CD4-positive, alpha-beta T cell treated with Interleukin-4 for 4 hours (primary cell): ENCODE measurements at places on chromosomes 12 and 14.

DNA sequence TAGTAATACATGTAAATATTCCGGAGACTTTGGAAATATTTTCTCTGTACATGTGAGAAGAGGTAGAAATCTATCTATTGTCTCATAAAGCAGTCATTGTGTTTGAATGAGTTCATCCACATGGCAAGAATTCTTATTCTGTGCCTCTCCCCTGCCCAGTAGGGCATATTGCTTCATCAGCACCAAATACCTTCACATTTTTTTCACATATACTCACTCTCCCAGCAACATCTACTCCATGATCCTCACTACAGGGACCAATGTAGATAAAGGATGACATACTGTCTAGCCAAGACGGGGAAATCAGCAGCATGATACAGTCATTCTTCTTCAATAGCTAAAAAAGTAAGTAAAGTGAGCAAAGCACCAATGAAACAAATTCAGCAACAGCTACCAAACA is 1.3 kb upstream of the TAS2R14 start:
- DNase-seq, result no peak

DNA sequence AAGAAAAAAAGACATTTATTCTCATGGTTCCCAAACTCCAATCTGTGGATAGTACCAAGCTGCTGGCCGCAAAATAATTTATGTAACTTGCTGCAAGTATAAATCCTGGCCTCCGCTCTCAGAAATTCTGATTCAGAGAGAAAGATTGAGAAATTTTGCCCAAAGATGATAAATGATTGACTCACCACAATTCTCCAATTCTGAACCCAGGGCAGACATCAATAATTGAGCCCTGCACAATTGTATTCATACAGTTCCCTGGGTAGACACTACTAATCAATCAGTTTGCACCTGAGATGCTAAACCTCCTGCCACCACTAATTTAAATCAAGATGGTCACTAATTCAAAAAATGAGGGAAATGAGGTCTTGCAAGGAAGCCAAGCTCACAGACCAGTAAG is 38.2 kb downstream of the TRPV4 start:
- no peak for DNase-seq

GRCh38 chr14:71070169-71070568 is 162.9 kb downstream of the PCNX1 start:
- no peak for DNase-seq

GRCh38 chr12:22656376-22656775 is 31.4 kb downstream of the ETNK1 start:
- no peak for DNase-seq

DNA sequence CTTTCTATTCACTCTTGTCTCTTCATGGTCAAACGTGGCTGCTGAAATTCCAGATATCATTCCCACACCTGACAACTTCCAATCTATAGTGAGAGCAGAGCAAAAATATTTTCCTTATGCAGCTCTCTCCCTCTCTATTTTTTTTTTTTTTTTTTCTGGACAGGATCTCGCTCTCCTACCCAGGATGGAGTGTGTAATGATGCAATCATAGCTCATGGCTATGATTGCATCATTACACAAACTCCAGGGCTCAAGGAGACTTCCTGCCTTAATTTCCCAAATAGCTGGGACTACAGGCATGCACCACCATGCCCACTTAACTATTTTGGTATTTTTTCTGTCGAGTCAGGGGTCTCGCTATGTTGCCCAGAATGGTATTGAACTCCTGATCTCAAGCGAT is 1398.9 kb downstream of the AACS start:
- no peak for DNase-seq

DNA sequence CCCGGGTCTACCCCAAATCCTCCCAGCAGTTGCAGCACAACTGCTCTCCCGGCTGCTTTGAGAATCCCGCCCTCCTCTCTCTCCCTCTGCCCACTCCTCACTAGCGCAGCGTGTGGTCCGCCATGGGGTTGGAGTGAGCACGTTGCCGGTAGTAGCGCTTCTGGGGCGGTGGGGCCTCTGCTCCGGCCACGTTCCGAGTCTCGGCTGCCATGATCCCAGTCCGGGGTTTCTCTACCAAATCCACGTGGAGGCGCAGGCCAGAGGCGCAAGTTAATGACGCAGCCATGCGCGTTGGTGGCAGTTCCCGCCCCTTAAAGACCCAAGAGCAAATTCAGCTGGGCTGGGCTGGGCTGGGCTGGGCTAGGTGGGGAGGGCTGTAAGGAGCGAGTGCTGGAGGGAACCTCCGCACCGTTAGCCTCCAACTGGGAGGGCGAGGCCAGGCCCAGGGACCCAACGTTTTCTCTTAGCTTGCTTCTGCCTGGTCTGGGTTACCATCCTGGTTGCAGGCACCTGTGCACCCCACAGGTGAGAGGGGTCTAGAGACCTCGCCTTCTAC is at the start of gene METTL1:
Gene METTL1, minus strand, starts transcription at position 233 of the 556 bp plus-strand sequence. Its CDS starts 22 bp downstream, at position 211.
- DNase-seq, result peak; percentile 91

GRCh38 chr12:132182206-132182710 is 38.0 kb downstream of the NOC4L start:
- no peak for DNase-seq

GRCh38 chr14:32697114-32697513 is 241.6 kb upstream of the NPAS3 start:
- no peak for DNase-seq

DNA sequence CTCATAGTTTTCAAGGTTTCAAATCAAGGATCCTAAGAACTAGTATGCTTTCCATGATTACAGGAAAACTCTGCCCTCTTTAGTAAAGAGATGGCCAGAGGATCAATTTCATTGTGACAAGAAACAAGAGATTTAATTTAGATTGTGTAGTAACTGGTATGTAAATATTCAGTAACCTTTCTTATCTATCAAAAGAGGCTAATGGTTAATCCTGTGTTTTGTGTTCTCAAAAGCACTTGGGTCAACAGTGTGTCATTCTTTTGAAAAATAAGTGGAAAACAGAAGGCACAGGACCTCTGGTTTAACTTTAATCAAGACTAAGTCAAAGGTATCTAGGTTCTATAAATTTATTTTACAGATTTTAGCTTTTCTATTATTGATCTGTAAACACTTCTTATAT is 56.6 kb upstream of the ERGIC2 start:
- no peak for DNase-seq

DNA sequence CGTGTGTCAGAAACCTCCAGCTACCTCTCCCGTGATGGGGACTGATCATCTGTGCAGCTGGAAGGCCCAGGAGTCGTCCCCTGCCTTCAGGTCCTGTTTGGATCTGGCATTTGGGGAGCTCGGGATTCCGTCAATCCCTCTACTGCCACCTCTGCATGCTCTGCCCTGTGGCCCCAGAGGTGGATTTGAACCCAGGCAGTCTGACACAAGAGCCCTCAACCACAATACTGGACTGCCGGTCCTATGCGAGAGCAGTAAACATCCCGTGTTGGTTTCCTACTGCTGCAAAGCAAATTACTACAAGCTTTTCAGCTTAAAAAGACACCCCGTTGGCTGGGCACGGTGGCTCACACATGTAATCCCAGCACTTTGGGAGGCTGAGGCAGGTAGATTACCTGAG is 121.9 kb upstream of the FKBP4 start:
- no peak for DNase-seq

GRCh38 chr12:64039281-64039871 is 182.7 kb downstream of the KICS2 start:
- no peak for DNase-seq

- no peak for DNase-seq
Measured at GRCh38 chr14:68762953-68763764, 29.7 kb downstream of the ZFP36L1 start.

- no peak for DNase-seq
Measured at GRCh38 chr12:120997448-120997847, 18.8 kb downstream of the C12orf43 start.

DNA sequence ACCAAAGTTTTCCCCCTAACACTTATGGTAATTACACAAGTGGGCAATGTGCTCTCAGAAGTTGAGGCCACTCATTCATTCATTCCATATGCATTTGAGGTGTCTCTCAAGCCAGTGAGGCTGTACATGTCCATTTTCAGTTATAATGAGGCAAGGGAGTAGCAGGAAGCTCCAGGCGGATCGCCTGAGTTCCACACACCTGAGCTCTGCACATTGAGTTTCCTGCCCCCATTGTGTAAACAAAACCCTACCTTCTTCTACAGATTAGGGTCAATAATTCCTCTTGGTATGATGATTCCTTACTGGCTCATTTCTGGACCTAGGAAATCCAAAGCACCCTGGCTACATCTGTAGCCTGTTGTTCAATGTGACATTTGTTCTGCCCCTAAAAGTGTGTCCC is 555.3 kb downstream of the MED13L start:
- DNase-seq, result no peak

- no peak for DNase-seq
Measured at GRCh38 chr12:71888521-71888920, 49.0 kb downstream of the TBC1D15 start.

DNA sequence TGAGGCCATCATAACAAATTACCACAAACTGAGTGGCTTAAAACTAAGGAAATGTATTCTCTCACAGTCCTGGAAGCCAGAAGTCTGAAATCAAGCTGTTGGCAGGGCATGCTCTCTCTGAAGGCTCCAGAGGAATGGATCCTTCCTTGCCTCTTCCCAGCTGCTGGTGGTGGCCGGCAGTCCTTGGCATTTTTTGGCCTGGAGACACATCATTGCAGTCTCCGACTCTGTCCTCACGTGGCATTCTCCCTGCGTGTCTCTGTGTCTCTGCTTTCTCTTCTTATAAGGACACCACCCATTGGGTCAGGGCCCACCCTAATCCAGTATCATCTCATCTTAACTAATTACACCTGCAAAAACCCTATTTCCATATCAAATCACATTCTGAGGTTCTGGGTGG is 206.1 kb downstream of the SLC41A2 start:
- DNase-seq, result no peak
